IMR-90 (cell line): ENCODE measurements at places on chromosomes 5 and 9. TPM values are rescaled to one million over a fixed set of nuclear protein-coding genes. Genes with fewer than 3 reads are reported as not detected.

Gene PRELID2
- 8.6 and 13.9 TPM in 2 replicates for total RNA-seq

Gene ASPN
- under 0.01 and 0.28 TPM in 2 replicates for total RNA-seq

Gene OBP2B
- not detected in 2 replicates for total RNA-seq

Gene PCDHGC5
- total RNA-seq = 2.5 and 2.9 TPM in 2 replicates

Gene ARHGEF39
- 0.56 and 2.5 TPM in 2 replicates for total RNA-seq

Gene PTGES
- 2.8 and 3.2 TPM in 2 replicates for total RNA-seq

Gene CEP120
- total RNA-seq = 16.4 and 46.1 TPM in 2 replicates

Gene TLE1
- 36.0 and 40.3 TPM in 2 replicates for total RNA-seq

Gene QRFP
- total RNA-seq = not detected in 2 replicates

Gene IFNK
- not detected in 2 replicates for total RNA-seq

Gene POLK
- 24.4 and 34.2 TPM in 2 replicates for total RNA-seq
